ENCODE measurements at places on chromosomes 6 and 20.

GRCh38 chr20:45173522-45173921 lies 1.2 kb upstream of the PI3 start:
- DNase-seq, result no peak

DNA sequence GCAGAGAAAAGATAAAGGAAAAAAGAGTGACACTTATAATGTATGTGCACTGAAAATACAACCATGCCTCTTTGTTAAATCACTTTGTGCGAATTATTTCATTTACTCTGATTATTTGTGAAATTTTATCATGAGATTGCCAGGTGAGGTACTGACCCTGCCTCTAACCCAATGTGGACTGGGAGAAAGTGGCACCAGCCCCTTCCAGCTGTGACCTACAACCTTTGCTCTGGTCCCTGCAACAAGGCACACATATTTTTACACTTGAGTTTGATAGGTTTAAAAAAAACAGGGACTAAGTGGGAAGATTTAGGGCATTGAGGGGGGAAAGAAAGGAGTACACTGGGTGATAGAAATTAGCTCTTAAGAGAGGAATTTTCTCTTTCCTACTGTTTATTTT lies 80.3 kb upstream of the ISM1 start:
- DNase-seq, result no peak

DNA sequence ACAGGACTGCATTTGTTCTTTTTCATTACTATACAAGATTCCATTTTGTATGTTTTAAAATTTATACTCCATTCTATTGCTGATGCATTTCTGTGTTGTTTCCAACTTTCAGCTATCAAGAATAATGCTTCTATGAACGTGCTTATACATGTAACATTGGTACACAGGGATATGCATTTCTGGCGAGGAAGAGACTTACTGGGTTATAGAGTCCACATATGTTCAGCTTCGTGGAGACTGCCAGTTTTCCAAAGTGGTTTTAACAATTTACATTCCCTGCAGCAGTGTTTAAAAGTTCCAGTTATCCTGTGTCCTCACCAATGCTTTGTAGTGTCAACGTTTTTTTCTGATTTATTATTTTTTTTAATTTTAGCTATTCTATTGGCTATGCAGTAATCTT lies 48.5 kb downstream of the AIG1 start:
- no peak for DNase-seq

GRCh38 chr20:4837760-4838159 lies 116.1 kb downstream of the PRND start:
- no peak for DNase-seq

DNA sequence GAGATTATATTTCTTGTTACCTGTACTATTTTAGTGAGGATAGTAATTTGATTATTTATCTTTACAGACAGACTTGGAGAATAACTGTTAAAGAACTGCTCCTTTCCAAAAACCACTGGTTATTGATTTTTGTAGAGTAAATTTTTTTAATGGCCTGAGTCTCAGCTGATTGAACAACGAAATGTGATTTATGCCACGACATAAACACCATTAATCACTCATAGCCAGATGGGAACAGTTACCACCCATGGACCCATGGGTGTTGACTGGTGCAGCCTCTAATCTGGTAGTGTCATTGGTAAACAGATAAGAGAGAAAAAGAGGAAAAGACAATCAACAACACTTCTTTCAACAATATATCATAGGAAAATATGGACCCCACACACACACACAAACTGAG lies 101.4 kb upstream of the BEND6 start:
- no peak for DNase-seq

DNA sequence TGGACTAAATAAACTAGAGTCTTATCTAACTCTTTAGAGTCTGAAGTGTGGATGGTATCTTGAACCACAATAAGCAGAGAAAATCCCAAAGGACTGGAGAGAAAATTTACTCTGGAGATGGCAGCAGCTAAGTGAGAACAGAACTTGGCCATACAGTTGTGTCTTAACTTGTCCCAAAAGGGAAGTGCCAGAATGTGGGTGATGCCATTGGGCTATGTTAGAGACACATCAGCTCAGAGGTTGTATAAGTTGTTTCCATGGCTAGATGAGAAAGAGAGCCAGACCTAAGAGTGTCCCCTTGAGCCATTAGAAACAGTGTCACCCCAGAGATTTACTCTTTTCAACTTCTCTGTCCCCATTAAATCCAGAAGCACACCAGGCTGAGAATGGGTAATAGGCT lies 36.2 kb downstream of the FOXO3 start:
- no peak for DNase-seq

DNA sequence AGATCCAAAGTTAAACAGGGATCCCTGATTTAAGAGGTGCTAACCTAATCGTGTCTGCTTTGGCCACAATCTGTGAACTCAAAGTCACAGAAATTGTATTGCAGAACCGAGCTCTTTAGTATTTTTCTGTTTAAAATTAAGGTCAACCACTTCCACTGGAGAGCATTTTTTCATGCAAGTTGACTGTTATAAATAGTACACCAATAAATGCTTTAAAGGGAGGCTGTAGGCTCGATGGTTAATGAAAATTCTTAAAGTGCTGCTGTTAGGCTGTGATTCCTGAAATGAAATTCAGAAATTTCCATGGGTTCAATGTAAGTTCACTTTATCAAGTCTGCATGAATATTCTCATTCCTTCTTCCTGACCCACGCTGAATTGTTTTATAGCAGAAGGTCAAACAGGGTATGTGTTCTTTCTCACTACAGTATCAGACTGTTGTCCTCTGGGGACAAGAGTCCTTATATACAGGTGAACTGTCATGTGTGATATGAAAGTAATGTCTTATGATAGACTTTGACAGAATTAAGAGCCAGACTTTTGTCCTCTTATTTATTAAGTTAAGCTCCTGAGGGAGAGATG lies 92.5 kb upstream of the HDGFL1 start:
- DNase-seq, result no peak
